ENCODE measurements at places on chromosomes 2 and 18.

GRCh38 chr2:10977621-10978020 lies 65.9 kb downstream of the KCNF1 start:
- DNase-seq: no peak

DNA sequence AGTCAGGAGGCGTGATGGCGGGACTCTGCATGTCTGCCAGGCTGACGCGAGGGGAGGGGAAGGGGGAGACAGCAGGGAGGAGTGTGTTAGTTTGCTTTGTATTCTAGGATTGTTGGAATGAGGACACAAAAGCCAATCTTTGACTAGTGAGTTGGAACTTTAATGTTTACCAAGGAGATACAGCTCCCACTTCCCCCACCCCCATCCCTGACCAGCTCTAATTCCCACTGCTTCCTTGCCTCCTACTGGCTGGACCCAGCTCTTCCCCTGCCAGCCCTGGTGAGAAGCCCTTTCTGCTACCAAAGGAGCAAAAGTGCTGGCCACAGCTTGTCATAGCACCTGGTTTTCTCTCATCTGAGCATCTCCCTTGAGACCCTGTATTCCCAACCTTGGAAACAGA lies 84.5 kb downstream of the CELF4 start:
- DNase-seq: no peak

- DNase-seq: no peak
Observed at GRCh38 chr2:181052523-181052891, 72.1 kb downstream of the UBE2E3 start.

GRCh38 chr2:60551240-60552077 lies 2.0 kb downstream of the BCL11A start:
- no peak for DNase-seq

GRCh38 chr2:67650291-67651133 lies 253.4 kb downstream of the ETAA1 start:
- peak; percentile 49 for DNase-seq

DNA sequence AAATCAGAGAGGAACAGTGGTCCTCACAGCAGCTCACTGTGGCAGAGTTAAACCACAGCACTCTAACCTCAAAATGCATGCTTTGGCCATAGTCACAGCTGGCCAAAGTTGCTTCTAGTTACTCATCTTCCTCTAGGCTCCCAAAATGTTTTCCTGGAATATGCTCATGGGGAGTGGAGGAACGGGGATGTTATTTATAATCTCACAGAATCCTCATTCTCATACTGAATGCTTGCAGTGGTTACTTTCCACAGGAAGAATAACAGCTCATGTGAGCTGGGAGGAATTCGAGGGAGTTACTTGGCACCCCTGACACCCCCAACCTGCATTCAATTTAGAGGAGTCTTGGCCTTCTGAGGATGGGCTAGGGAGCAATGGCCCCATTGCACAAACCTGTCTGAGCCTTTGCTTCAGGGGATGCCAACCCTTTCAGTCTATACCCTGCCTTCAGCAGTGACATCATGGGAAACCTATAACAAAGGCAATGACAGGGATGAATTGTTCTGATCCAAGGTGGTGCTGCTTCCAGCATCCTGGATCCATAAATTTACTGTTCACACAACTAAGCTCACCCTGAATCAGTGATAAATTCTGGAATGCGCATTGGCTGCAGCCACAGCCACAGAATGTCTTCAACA lies 22.4 kb upstream of the CCBE1 start:
- no peak for DNase-seq

GRCh38 chr2:31232586-31232985 lies 1.4 kb upstream of the EHD3 start:
- no peak for DNase-seq

DNA sequence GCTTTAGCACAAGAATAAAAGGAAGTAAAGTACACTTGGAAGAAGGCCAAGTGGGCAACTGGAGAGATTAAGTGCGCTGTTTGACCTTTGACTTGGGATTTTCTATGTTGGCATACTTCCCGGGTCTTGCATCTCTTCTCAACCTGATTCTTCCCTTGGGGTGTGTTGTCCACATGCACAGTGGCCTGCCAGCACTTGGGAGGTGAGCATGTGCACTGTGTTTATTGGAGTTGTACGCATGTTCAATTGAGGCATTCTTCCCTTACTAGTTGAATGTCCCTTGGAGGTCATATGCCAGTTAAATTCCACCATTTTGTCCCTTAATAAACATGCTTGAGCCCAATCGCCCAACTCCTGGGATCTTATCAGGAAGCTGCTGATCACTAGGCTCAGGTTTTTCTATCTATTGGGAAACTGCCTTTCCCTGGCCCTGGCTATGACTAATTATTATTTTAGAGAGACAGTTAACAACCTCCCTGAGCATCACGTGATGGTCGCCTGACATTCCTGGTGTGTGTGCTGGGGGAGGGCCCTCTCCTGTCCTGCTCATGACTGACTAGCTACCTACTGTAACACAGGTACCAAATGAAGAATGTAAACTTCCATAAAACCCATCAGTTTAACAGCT lies 62.5 kb upstream of the RAPGEF4 start:
- DNase-seq: no peak

GRCh38 chr18:58788971-58789875 lies 75.5 kb upstream of the ZNF532 start:
- DNase-seq: no peak

DNA sequence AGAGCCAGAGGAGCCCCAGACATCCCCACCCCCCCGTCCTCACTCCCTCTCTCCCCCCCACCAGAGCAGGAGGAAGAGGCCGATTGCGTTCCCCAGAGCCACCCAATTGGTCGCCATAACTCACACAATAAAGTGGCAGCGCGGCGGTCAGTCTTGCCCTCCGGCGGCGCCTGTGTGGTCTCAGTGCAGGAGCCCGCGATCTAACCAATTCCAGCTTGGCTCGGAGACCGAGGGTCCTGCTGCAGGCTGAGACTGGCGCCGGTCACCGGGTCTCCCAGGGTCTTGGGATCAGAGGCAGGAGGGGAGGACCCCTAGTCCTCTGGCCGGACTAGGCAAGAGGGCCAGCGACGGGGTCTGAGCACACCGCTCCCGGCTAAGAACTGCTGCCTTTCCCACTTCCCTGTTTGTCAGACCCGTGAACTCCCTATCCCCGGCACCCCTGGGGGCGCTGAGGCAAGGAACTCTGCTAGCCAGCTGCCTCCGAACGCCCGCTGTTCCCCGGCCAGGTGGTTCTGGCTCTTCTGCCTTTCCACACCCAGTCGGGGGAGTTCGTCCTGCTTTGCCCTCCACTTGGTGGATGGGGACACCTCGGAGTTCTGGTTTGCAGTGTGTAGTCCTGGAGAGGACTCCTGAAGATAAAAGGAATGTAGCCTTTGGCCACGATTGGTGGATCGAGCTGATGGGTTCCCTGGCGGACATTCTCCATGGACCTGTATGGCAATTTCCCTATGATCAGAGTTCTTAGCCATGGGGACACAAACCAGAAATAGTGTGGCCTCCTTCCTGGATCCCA lies 1.0 kb upstream of the HOXD12 start:
- no peak for DNase-seq

GRCh38 chr2:240528406-240529040 lies 29.3 kb downstream of the ANKMY1 start:
- DNase-seq: no peak

GRCh38 chr18:72273025-72273424 lies 271.1 kb downstream of the CBLN2 start:
- DNase-seq: no peak

DNA sequence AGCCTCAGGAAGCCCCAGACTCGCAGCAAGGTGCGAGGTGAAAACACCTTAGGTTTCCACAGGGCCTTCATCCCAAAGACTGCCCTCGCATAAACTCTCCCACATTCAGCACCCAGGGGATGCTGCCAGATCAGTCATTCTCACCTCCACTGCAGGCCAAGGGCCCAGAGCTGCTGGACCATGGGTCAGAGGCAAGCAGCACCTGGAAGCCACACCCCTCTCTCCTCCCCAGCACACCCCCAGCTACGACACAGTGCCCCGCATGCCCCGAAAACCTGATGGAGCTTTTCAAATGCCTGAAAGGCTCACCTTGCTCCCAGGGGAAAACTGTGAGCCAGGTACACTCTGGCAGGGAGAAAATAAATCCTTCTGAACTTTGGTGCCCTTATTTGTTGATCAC lies 31.9 kb upstream of the LDLRAD4 start:
- no peak for DNase-seq

- no peak for DNase-seq
Observed at GRCh38 chr18:49399003-49399402, 61.4 kb downstream of the DYM start.

- no peak for DNase-seq
Observed at GRCh38 chr2:635687-636621, 41.3 kb downstream of the TMEM18 start.

DNA sequence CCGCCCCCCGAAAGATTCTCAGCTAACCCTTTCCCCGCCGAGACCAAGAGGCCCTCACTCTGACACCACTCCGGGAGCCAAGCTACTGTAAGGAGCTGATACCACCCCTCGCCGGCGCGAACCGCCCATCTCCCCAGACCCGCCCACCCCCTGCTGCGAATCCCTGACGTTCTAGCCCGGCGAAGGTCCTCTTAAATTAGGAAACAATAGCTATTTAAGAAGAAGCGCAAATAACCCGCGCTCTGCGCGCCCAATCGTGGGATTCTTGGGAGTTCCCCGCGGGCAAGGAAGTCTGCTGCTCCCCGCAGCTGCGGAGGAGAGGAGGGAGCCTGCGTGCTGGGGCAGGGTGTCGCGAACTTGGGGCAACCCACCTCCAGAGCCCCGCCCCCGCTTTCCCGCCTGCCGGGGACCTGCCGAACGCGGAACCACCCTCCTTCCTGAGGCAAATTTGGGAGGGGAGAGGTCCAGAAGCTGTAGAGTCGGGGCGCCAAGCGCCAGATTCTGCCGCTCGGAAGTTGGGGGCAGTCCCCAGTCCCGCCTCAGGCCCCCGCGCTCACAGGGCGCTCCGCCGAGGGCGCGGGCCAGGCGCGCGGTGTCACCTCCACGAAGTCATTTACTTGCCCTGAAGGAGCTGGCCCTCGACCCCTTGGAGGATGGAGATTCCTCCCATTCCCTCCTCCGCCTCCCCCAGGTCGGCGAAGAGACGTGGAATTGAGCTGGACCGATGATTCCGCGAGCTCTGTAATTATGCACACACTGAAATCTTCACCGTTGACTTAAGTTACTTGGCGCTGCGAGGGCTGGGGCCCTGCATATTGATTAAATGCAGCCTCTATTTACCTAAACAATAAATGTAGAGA lies 8.4 kb upstream of the SP9 start:
- DNase-seq: no peak

- DNase-seq: no peak
Observed at GRCh38 chr2:3727397-3728045, 24.1 kb downstream of the DCDC2C start.

DNA sequence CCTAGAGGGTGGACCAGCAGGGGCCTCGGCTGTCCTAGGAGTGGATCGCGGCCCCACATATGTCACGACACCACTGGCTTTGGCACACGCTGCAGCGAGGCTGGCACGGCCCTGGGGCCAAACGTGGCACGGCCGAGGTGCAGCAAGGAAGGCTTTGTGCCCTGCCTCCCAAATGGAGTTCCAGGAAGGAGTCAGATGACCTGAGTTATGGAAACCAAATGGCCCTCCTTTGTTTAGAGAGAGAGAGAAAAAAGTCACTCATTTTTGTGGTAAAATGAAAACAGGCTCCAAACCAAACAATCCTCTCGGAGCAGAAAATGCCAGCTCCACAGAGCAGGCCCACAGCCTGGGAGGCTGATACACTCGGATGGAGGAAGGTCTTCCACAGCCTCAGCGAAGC lies 105.6 kb downstream of the ANTXR1 start:
- no peak for DNase-seq

- DNase-seq: no peak
Observed at GRCh38 chr2:37892436-37893114, 32.5 kb upstream of the RMDN2 start.

DNA sequence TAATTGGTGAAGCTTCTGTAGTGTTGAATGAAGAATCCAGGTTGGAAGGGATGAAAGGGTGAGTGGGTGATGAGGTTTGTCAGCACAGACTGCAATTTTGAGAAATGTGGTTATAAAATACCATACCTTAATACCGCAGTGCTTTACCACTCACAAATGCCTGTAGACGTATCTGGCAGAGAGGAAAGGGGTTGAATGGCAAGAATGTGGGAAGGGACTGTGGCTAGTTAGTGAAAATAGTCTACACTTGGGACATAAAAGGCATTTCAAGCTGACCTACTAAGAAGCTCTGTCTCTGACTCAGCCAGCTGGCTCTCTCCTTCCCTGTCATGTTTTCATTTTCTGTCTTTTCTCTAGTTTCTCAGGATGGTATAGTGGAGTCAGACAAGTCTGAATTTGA lies 25.1 kb downstream of the CDK15 start:
- no peak for DNase-seq

DNA sequence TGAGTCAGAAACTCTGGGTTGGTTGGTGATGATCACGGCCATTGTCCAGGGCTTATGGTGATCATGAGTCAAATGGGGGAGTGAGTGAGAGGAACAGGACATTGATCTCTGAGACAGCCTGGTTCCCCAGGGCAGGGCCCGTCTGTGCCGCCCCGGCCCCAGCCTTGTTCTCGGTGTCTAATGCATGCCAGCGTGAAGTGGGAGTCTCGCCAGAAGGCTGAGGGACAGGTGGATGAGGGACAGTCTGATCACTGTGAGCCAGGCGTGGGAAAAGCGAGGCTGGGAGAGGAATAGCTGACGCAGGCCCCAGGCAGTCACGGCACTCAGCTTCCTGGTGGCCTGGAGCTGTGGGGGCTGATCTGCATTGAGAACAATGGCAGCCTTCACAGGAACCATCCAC lies 208.3 kb upstream of the HDAC4 start:
- no peak for DNase-seq

GRCh38 chr2:160139991-160140390 lies 60.1 kb downstream of the ITGB6 start:
- DNase-seq: no peak

DNA sequence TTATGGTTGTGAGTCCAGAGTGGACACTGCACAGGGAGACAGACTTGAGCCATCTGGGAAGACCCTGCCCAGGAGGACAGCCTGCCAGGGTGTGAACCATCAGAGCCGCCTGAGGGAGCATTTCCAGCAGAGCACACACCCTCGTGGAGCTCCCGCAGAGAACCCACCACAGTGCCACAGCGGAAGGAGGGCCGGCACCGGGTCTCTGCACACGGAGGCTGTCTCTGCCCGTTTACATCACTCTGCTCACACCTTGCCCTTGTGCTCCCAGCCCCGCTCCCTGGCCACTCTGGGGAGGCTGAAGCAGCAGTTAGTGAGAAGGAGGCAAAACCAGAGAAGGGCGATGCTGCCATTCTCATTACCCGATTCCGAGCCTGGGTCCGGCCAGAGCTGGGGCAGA lies 161.9 kb downstream of the KLHL29 start:
- no peak for DNase-seq

GRCh38 chr2:206457188-206457634 lies 13.9 kb downstream of the ADAM23 start:
- DNase-seq: no peak

GRCh38 chr2:184449760-184450159 lies 148.6 kb upstream of the ZNF804A start:
- no peak for DNase-seq

GRCh38 chr2:97718051-97718882 lies 4.9 kb downstream of the ZAP70 start:
- DNase-seq: no peak

DNA sequence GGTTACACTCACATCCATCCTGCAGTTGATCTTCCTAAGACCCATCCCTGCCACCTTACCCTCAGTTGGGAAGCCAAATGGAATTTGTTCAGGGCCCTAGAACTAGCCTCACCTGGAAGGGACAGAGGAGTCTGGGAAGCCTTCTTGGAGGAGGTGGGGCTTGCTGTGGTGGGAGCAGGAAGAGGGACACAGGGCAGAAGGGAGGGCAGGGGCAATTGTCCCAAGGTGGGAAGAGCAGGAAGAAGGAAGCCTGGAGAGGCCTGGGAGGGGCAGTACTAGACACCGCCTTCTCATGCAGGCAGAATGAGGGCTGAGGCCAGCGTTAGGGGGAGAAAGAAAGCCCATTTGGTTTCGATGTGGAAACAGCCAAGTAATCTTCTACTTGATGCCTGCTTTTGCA lies 34.1 kb upstream of the ASPRV1 start:
- no peak for DNase-seq

Measured in brain pericyte (primary cell).